ENCODE measurements at places on chromosomes 7 and 10.
A peak's percentile ranks its signal among the peaks of the same experiment; 100 is the strongest.

- no peak for DNase-seq
These were observed 51.5 kb downstream of the CALML3 start for GRCh38 chr10:5576154-5576748.

- no peak for DNase-seq
These were observed 260.6 kb upstream of the MAGI2 start for GRCh38 chr7:79714081-79714480.

DNA sequence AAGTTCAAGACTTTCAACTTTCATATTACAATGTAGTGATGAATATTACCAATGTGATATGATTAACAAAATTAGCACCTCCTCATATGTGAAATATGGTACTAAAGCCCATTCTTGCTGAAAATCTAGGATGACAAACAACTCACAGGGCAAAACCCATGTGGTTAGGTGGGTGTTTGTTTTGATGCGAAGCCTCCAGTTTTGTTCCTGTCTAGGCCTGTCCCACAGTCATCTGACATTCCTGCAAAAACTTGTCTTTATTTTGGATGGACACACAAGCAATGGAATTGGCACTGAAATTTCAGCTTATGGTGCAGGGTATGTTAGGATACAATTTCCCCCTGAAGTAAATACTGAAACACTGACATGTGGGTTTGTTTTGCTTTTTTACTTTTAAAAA, 95.3 kb downstream of the PARD3 start:
- DNase-seq = no peak

DNA sequence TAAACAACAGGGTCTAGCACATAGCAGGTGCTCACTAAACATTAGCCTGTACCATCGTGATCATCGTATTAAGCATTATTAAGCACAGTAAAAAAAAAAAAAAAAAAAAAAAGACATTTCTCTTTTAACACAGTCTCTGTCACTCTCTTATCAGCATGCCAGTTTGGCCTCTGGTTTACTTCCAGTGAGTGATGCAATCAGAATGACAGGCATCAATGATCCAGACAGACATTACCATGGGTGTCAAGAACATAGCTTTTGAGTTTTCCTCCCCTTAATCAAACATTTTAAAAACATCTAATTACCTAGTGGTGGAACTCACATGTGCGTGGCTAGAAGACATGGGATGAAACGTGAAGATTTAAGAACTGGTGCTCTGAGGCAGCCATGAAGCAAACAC, 115.8 kb downstream of the CTTNBP2 start:
- DNase-seq = no peak

- no peak for DNase-seq
These were observed 356.9 kb downstream of the FGFR2 start for GRCh38 chr10:121241337-121241736.

DNA sequence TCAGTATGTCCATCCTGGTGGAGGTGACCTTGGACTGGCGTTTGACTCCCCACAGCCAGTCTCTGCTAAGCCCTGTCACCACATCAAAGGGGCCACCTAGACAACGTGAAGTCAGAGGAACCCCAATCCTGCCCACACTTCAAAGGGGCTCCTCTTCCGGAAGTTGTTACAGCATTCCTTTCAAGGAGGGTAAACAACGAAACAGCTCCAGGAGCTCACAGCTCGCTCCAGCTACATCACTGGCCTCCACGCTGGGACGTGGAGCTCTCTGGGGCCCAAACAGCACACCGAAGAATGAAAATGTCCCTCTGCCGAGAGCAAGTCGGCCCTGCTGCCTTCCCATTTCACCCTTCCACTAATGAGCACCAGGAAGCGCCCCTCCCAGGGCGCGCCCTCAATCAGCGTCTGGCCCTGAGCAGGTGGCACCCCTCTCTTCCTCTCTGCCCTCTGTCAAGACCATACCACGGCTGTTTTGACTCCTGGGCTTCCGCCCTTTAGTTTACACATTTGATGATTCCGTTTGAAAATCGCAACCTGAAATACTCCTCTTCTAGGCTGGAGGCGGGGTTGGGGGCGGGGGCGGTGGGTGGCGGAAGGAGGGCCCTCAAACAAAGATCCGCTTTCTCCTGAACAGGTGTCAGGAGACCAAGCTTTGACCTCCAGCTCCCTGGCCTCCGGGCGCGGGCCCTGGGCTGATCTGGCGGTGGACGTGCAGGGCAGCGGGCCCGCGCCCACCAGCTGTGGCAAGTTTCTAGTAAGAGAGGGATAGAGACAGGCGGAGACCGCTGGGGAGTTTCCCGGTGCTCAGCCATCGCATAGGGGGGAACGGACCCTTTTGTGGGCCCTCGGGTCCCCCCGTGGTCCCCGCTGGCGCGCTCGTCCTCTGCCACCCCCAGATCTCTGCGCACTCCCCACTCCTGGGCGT, 53.1 kb upstream of the KDM7A start:
- DNase-seq = no peak

DNA sequence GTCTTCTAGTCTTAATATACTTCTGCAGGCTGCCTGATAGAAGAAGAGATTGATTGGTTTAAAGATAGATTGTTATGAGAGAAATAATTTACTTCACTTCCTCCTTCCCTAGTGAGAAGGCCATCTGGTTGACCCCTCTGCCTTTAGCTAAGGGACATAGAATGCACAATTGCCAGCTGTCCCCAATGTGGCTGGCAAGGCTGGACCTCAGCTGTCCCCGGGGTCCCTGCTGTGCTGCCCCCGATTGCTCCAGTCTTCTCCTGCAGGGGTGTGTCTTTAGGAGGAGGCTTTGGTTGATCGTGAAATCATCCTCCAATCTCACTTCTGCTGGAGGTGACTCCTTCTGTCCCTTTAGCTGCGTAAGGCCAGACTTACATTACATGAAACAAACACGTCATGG, 388.5 kb downstream of the DPP6 start:
- DNase-seq = no peak

DNA sequence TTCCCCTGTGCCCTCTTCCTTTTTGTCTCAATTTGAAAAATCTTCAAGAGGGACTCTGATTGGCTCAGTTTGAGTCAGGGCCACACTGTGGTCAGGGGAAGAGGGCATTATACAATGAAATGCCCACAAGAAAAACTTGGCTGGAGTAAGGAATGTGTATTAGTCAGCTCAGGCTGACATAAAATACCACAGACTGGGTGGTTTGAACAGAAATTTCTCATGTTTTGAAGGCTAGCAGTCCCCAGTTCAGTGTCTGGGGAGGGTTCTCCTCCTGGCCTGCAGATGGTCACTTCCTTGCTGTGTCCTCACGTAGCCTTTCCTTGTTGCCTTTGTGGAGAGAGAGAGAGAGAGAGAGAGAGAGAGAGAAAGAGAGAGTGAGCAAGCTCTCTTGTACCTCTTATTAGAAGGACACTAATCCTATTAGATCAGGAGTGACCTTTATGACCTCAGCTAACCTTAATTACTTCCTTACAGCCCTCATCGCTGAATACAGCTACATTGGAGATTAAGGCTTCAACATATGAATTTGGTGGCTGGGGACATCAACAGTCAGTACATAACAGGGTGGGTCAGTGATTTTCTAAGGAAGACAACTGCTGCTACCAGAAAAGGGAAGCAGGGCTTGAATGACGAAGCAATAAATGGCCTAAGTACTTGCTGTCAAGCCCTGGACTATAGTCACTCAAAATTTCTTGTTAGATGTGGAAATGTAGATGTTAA, 25.8 kb upstream of the FAM13C start:
- no peak for DNase-seq

GRCh38 chr7:20459419-20459818, 128.7 kb downstream of the ITGB8 start:
- no peak for DNase-seq

DNA sequence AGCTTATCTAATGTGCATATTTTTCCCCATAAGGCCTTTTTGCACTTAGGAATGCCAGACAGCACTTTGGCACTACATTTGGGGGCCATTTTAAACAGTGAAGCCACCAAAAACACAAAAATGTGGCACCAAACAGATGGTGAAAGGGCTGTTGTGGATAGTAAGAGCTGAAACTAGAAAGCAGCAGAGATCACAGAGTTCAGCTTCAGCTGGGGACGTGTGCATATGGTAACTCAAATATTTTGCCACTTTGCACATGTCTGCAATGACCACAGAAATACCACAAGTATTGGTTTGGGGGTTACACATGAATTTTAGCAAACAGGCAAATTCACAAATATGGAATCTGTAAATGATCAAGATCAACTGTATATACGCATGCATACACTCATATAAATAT, 72.8 kb downstream of the PODXL start:
- DNase-seq = no peak

DNA sequence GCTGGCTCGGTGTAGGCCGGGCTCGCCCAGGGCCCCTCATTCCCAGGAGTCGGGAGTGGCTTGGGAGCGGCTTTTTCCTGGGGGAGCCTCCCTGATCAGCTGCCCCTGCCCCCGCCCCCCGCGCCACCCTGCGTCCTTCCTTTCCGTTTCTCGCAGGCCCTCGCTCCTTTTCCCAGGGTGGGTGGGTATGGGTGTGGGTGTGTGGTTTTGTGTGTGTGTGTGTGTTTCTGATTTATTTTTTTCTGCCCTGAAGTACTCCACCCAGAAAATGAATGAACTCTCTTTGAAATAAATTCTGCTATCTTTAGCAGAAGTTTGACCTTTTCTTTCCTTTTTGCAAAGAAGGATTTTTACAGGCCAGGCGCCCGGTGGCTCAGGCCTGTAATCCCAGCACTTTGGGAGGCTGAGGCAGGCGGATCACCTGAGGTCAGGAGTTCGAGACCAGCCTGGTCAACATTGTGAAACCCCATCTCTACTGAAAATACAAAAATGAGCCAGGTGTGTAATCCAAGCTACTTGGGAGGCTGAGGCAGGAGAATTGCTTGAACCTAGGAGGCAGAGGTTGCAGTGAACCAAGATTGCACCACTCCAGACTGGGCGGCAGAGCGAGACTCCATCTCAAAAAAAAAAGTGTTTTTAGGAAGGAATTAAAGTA, 30.0 kb upstream of the AP5Z1 start:
- no peak for DNase-seq

DNA sequence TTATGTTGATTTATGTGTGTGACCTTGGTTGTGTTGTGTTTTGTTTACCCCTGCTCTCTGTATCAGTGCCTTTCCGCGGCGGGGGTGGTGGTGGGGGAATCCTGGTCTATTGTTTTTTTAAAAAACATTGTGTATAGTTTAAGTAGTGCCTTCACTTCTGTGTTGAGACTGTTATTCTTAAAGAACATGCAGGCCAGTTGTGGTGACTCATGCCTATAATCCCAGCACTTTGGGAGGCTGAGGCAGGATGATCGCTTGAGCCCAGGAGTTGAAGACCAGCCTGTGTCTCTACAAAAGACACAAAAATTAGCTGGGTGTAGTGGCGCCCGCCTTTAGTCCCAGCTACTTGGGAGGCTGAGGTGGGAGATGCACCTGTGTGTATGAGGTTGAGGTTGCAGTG, 429.0 kb upstream of the LRGUK start:
- DNase-seq = no peak

- no peak for DNase-seq
These were observed 177.5 kb downstream of the HPSE2 start for GRCh38 chr10:99057936-99058690.

- DNase-seq = peak; percentile 53
These were observed 159.6 kb downstream of the PARD3 start for GRCh38 chr10:34655286-34656170.

DNA sequence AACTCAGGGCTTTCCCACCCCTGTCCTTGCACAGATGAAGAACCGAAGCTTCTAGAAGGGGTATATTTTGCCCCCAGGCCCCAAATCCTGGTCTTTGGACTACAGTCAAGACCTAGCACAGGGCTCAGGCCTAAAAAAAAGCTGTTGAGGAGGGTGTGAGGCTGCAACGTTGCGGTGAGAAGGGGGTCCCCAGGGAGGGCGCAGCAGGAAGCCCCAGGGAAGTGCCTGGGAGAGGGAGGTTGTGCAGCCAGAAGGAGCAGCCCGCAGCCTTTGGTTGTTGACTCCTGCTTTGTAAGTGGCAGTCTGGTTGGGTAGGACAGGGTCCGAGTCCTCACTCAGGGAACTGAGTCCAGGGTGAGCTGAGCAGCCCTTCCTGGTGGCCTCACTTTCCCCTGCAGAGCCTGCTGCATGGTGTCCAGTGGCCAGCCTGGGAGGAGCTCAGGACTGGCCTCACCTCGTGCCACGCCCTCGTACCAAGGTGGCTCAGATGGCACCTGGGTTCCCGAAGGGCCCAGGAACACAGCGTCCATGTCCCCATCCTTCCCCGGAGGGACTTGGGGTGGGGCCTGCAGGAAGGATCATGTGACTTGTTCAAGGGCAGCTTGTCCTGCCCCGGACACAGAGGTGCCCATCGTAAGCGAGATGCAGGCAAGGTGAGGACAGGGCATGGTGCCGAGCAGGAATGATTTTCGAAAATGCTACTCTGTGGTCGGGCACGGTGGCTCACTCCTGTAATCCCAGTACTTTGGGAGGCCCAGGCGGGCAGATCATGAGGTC, 166.4 kb upstream of the TNRC18 start:
- no peak for DNase-seq

GRCh38 chr10:30967650-30968410, 63.8 kb downstream of the ZNF438 start:
- no peak for DNase-seq

GRCh38 chr7:69786730-69787395, 188.6 kb downstream of the AUTS2 start:
- DNase-seq = no peak

DNA sequence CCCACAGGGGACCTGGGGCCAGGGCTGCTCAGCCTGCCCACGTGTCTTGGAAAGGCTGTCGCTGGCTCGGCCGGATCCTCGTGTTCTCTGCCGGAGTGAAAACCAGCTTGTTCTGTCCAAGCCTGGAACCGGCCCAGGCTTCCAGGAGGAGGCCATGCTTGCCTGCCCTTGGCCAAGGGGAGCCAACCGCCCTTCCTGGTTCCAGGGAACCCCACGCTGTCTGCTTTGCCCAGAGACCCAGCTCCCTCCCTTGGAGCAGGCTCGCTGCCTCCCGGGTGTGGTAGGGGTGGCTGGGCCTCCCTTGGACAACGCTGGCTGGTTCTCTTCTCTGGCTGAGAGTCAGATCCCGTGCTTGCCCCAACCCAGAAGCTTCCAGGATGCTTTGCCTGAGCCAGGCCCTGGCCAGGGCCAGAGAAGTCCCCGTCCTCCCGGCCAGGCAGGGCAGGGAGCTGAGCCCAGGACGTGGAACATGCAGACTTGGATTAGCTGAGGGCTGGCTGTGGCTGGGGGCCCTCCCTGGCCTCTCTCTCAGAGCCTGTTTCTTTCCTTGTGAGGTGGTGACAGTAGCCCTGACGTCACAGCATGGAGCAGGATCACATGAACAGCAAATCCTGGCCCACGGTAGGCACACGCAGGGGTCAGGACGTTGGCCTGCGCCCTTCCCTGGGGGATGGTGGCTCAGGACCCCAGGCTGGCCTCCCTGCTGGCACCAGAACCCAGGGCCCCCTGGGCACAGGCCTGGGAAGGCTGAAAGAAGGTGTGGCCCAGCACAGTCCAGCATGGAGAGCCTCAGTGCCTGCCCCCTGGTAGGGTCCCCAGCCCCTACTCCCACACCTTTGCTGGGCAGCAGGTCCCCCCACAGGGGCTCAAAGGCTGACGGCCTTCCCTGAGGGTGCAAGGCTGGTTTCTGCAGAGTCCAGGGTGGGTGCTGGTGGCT, 67.5 kb downstream of the PWWP2B start:
- peak; percentile 82 for DNase-seq
